ENCODE measurements at places on chromosomes 5 and 9.
A peak's percentile ranks its signal among the peaks of the same experiment; 100 is the strongest.

- no peak for DNase-seq
Measured at GRCh38 chr5:171762021-171762608, 23.5 kb upstream of the SMIM23 start.

- no peak for DNase-seq
Measured at GRCh38 chr9:70625078-70625477, 210.6 kb upstream of the KLF9 start.

DNA sequence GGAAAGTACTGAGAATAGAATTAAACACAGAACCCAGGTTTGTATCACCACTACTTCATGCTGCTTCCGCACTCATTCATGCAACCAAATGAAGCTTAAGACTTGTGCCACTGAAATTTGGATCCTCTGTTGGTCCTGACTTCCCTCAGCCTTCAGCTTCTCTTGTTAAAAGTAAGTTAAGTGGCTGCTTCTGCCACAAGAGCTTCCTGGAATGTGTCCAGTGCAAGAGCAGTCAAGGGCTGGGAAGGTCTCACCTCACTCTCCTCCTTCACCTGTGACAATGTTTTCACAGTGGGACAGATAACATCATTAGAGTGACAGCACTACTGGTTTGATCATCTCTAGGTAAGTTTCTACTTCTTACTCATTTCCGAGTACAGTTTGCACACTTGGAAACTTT lies 7.9 kb downstream of the SNCAIP start:
- DNase-seq, result no peak

DNA sequence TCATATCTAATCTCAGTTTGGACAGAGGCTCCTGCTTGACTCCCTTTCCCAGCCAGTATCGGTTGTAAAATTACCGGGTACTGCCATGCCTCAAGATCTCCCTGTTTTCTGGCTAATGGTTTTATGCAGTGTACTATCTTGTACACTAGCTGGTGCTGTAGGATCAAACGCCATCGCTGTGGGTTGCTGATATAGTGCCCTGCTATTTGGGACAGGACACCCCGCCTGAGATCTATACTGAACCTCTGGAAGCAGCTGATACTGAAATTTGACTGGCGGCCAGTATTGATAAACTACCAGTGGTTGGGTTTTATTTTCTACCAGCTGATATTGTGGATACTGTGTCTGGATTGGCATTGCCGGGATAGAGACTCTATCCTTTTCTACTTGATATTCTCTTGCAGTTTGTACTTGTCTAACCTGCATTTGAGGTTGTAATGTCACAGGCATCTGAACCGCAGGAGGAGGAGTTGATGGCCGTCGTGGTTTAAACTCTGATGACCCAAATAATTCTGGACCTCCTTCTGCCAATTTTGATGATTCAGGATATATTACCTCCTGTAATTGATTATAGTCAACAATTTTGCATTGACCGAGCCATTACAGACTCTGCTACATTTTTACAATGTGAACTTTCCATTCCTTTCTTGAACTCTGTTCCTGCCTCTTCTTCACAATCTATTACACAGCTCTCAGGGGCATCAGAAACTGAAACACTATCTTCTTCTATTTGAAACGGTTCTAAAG lies 112.5 kb upstream of the LARP1 start:
- no peak for DNase-seq

DNA sequence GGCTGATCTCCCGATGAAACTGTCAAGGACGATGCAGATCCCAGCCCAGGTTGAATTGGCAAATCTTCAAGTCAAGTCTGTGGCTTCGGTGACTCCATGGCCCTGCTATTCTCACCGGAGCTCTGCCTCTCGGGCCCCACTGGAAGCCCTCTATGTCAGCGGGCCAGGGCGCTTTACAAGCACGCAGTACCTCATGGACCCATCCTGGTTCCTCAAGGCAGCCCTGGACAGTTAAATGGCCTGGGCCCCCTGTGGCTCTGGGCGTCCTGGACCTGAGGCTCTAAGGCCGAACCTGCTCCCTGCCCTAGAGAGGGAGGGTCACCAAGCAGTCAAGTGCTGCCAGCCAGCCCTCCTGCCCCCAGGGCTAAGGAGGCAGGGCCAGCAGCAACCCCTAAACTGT lies 45.3 kb downstream of the STC2 start:
- DNase-seq, result no peak

DNA sequence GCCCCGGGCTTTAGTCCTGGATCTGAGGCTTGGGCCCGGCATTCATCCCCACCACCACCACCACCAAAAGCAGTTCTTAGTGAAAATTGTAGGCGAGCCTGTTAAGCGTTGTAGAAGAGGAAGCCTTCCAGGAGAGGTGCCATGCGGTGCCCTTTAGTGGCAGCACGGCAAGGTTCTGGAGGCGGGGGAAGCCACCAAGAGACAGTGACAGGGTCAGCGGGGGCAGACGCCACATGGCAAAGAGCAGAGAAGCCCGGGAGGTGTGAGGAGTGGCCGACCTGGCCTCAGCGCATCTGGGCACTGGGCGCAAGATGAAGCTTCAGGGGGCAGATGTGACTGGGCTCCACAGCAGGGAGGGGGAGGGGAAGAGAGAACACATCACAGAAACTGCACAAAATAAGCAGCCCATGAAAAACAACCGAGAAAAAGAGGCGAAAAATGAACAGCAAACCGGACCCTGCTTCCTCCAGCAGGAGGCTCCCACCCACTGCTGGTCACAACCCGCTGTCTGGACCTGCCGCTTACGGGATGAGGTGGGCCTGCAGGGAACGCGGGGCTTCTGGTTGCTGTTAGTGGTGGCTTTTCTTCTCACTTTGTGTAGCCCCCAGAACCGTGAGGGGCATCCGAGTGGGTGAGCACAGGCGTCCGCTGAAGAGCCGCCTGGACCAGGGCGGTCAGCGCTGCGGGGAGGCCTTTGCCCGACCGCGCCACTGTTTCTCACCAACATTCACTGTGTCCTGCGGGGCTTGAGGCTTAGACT lies 4.3 kb downstream of the LRRC14B start:
- DNase-seq, result no peak

DNA sequence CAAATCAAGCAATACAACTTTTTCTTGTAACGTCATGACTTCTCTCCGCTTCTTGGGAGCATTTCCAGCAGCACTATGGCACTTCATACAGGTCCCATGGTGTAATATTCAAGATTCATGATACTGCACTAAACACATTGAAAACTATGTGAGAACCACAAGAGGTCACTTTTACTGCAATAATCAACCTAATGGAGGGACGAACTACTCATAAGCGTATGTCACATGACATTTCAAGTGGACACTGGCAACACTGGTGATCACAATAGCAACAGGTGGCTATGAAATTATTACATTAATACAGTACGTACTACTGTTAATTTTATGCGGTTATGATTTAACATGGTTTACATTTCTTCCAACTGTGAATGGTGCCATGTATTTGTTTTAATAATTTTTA lies 78.6 kb upstream of the TBC1D9B start:
- DNase-seq, result no peak

GRCh38 chr5:77882670-77883257 lies 106.6 kb upstream of the TBCA start:
- DNase-seq, result no peak

DNA sequence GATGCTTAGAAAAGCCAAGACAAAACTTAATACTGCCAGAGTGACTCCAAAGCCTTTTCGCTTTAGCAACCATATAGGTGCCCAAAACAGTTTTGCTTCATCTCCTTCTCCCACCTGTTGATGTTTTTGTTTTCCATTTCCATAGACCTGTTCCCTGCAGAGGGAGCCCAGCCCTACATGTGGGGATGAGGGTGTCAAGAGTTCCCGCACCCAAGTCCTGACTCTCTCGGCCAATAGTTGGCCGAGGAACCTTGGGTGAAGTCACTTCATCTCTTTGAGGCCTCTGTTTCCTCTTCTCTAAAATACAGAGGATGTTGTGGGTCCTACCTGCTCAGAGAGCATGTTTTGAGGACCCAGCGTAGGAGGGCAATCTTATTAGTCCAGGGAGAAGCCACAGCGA lies 38.5 kb upstream of the LCP2 start:
- DNase-seq, result no peak

DNA sequence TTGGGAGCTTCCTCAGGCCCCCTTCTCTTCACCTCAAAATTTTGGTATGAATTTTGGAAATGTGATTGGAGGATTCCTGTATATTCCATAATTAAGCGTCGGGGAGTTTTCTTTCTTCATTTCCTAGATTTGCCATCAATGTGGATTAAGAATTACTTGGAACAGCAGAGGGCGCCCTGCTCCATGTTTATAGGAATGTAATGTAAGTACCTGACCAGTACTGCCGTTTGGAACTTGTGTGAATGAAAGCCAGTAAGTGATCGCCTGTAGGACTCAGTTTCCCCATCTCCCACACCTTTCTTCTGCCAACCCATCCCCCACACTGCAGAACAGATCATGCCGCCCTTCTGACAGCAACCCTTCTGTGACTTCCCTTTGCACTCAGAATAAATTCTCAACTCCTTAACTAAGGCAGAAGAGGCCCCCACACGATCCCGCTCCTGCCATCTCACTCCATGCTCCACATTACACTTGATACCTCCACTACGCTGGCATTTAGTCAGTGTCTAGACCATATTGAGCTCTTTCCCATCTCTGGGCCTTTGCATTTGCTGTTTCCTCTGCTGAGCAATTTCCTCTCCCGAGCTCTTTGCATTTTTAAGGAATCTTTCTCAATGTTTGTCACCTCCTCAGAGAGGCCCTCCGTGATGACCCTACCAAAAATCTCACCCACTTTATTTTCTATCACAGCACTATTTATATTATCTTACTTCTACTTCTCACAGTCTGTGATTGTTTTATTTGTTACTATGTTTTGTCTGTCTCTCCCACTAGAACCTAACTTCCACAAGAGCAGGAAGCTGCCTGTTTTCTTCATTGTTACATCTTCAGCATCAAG lies 79.5 kb upstream of the HTR4 start:
- DNase-seq, result peak; percentile 33

DNA sequence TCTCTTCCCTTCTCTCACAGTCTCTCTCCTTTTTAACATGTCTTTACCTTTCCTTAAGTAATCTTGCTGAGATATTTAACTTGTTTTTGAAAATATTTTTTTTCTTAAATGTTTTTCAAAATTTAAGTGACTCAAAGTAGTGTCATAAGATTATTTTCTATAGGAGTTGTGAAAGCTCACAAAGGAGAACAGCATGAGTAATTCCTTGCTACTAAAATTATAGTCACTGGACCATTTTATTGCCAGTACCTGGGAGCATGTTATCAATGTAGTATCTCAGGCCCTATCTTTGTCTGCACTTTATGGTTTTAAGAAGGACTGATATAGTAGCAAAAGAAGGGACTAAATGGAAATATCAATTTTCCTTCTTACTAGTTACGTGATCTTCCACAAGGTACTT lies 181.9 kb downstream of the TMEM232 start:
- DNase-seq, result no peak

Data from stimulated activated CD4-positive, alpha-beta T cell treated with anti-CD3 and anti-CD28 coated beads, Interleukin-15, amount 100 ng/mL, for 1 hour (primary cell).